Glutamatergic neuron (in vitro differentiated cells): ENCODE measurements at places on chromosomes 7 and 10. TPM values are rescaled to one million over a fixed set of nuclear protein-coding genes. Genes with fewer than 3 reads are reported as not detected.

The LLCFC1 gene
- not detected for total RNA-seq

DNA sequence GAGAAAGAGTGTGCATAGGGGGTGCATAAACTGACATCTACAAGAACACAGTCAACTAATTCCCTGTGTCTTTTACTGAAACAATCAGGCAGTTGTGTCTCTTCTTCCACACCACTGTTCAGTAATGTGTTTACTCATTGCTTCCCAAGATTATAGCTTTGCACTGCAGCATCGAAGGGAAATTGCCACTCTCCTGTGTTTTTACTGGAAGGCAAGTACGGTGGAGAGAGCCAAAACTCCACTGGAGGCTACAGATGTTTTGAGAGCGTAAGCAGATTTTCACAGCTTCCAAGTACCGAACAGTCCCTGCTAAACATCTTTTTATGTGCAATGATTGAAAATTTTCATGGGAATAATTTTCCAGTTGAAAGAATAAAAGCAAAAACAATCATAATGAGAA lies 510.5 kb upstream of the AKR1E2 start:
- DNase-seq, result no peak

- no peak for DNase-seq
Measured at GRCh38 chr7:44979481-44980392, 922 bp upstream of the MYO1G start.

GRCh38 chr10:84860855-84861254 lies 532.5 kb downstream of the CCSER2 start:
- DNase-seq, result no peak

GRCh38 chr10:91724933-91725332 lies 73.3 kb upstream of the TNKS2 start:
- DNase-seq, result no peak

GRCh38 chr10:88987243-88987725 lies 3.3 kb upstream of the FAS start:
- no peak for DNase-seq

The CALML5 gene
- total RNA-seq, result not detected
